ENCODE measurements at places on chromosomes 12 and 14.
A peak's percentile ranks its signal among the peaks of the same experiment; 100 is the strongest.

- DNase-seq = no peak
Measured at GRCh38 chr12:112916270-112916669, 9.5 kb downstream of the OAS1 start.

GRCh38 chr14:56569174-56569573 is 10.4 kb upstream of the TMEM260 start:
- DNase-seq = no peak

GRCh38 chr14:63933110-63933509 is 80.3 kb downstream of the SYNE2 start:
- no peak for DNase-seq

- peak; percentile 15 for DNase-seq
Measured at GRCh38 chr14:55133416-55133815, 4.4 kb downstream of the LGALS3 start.

GRCh38 chr12:24639641-24640040 is 309.3 kb downstream of the BCAT1 start:
- no peak for DNase-seq

- DNase-seq = no peak
Measured at GRCh38 chr12:51621156-51621922, 30.3 kb downstream of the SCN8A start.

DNA sequence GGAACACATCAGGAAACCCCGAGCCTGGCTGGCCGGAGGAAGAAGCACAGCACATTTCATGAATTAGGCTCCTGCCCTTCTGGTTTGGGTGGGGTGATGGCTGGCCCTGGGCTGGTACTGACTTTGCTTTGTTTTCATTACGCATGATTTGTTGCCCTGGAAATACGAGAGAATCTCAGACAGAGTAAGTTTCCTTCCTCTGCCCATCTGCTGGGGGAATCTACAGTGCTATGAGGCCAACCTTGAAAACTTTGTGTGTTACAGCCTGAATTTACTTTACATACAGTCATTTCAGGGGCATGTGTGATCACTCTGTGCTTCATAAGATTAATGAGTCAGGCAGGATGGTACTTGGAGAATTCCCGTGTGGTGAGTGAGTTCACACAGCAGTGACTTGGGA is 20.5 kb upstream of the SLC5A8 start:
- peak; percentile 24 for DNase-seq

DNA sequence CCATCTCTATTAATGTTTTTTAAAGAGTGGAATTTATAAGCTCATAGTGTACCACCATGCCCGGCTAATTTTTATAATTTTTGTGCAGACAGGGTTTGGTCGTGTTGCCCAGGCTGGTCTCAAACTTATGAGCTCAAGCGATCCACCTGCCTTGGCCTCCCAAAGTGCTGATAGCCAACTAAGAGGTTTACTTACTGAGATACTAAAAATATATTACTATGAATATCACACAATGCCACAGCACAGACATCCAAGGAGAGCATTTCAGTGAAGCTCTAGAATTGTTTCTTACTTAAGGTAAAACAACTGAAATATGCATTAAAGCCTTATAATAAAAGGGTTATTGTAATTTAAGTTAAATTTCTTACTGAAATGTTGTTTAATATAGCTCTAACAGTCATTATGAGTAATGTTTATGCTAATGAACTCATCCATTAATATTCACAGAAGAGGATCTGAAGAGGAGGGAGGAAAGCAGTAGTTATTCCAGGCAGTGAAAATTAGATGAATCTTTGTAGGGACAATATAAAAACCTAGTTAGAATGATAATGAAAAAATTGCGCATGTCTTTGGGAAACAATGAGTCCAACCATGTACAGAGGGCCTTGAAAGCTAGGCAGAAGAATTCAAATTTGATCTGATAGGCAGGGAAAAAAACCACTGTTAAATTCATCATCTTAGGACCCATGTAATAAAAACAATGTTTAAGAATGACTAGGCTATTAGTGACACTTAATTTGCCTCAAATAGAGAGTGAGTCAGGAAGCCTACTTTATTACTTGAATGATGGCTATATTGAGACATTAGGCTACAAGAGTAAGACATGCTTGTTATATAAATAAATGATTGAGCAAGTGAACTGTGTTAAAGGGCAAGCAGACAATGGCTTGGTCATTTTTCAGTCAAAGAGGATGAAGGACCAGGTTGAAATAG is 99.2 kb downstream of the SLC41A2 start:
- peak; percentile 60 for DNase-seq

- no peak for DNase-seq
Measured at GRCh38 chr12:116282371-116283286, 5.1 kb upstream of the MED13L start.

- DNase-seq = no peak
Measured at GRCh38 chr12:2411616-2412304, 359.0 kb downstream of the CACNA1C start.

DNA sequence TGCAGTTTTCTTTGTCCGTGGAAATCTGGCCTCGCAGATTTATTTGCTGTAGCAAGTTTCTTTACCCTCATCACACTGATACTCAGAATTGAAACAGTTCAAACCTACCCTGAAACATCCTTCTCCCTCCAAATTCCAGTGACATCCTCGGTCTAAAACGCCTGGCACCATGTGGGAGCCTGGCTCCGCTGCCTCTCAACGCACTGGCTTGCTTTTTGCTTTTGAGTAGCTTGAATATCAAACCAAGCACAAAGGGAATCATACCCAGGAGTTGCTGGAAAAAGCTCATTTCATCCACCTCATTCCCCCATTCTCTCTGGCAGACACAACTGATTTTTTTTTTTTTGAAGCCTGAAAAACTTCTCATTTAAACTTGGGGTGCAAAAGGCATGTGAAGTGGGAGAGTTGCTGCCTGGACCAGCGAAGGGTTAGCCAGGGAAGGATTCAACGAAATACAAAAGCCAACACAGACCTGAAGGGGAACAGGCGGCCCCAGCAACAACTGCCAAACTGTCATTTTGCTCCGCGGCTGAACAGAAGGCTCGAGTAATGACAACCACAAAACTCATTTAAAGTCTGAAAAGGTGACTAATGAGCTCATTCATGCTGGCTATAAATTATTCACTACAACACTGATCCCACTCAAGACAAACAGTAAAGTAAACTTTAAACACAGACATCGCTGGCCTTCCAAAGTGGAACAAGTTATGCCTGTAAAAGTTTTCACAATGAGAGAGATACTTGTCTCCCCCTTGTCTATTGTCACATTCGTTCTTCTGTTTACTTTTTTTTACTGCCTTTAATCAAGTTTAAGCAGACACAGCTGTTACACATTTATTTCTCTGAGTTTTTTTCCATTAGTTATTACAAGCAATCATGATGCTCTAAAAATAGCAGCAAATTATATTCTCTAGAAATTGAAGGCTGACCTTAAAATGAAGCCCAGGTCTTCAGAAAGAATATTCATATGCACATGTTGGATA is 12.5 kb upstream of the FOXN3 start:
- DNase-seq = no peak

GRCh38 chr14:72962829-72963312 is 36.6 kb downstream of the DCAF4 start:
- DNase-seq = peak; percentile 24

- DNase-seq = no peak
Measured at GRCh38 chr12:5710260-5710878, 234.7 kb downstream of the ANO2 start.

GRCh38 chr14:61608245-61609165 is 86.8 kb upstream of the HIF1A start:
- DNase-seq = no peak

- no peak for DNase-seq
Measured at GRCh38 chr14:91302391-91302790, 57.9 kb upstream of the GPR68 start.

- DNase-seq = no peak
Measured at GRCh38 chr14:71467361-71467811, 464.8 kb upstream of the RGS6 start.

GRCh38 chr12:47858511-47859266 is 39.0 kb upstream of the HDAC7 start:
- no peak for DNase-seq

GRCh38 chr14:94397289-94398181 is 9.1 kb upstream of the SERPINA1 start:
- no peak for DNase-seq

- DNase-seq = peak; percentile 42
Measured at GRCh38 chr12:64010069-64010686, 165.7 kb downstream of the SRGAP1 start.

DNA sequence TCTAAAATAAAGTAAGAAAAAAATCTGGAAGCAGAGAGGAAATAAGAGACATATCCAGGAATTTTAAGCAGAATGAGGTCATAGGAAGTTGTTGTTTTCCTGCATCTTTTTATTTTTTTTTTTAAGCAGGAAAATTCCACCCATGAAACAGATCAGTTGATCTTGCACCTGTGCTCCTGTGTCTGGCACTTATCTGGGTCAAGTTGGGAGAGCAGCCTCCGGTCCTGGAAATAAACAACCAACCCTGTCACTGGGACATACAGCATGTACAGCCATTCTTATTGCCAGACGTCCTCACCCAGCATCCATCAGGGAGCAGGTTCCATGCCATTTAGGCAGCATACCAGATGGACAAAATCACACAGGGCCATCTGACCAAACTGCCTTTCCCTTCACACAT is 266.0 kb upstream of the BTG1 start:
- DNase-seq = no peak

DNA sequence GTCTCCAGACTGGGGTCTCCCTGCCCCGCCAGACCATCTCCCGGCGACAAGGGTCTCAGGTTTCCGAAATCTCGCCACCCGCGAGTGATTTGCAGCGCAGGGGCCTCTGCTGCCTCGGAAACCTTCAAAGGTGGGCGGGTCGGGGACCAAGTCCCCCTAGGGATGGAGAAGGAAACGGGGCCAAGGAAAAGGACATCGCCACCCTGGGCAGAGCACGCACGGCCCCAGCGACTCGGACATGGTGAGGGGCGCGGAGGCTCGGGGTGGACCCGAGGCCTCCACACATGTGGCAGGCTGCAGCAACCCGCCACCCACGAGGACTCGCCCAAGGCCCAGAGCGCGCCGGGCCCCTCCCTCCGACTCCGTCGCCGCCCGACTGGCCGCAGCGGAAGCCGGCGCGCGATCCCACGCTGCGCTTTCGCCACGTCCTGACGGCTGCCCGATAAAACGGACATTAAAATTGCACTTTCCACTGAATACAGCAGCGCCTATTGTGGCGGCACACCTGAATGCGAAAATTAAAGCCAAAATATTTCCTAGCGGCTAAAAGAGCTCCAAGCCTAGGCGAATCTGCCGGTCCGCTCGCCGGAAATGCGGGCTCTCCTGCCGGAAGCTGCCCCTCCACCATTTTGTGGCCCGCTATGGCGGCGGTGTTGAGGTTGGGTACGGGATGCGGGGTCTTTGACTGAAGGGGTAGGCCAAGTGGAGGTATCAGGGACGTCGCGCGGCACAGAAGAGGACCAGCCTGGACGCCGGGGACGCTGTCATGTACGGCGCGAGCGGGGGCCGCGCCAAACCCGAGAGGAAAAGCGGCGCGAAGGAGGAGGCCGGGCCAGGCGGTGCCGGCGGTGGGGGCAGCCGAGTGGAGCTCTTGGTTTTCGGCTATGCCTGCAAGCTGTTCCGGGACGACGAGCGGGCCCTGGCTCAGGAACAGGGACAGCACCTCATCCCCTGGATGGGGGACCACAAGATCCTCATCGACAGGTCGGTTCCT is at the start of gene SFSWAP:
TSS of gene SFSWAP (plus strand) at position 627 of the 994 bp plus-strand sequence. CDS start at position 767, 140 bp downstream.
- peak; percentile 23 for DNase-seq

DNA sequence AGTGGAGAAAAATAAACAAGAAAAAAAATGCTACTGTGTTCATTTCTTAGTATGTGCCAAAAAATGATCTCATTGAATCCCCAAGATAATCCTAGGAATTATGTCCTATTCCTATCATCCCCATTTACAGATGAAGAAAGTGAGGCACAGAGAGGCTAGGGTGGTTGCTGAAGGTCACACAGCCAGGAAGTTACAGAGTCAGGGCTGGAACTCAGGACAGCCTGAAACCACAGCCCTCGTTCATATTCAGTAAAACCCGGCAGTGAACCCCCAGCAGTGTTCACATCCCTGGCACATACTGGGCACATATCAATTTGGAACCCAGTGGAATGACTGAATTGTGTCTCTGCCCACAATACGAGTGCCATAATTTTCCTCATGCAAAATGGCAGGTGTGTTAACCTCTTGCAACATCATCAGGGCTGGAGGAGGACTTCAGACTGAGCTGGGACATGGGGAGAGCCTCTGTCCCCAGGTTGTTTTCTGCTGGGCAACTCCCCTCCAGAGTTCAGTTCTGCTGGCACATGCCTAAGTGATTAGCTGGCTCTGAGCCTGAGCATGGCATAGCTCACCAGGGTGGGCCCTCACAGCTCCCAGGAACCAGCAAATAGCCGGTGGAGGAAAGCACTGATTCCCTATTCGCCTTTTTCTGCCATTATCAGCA is 2.0 kb upstream of the PPP1CC start:
- no peak for DNase-seq

DNA sequence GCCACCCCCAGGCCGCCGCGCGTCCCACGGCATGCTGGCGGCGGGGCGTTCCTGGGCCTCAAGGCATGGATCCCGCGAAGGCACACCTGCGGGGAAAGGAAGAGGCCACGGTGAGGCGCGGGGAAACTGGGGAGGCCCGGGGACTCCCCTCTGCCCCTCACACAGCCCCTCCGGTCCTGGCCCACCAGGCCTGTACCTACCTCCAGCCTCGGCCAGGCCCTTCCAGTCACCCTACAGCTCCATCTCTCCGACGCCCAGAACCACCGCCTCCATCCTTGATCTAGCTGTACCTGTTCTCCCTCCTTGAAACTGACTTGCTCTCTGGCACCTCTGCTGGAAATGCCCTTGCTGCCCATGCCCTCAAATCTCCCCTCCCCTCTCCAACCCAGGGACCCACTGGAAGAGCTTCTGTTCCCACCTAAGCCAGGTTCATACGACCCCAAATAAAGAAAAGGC is 1.7 kb downstream of the ANKRD9 start:
- no peak for DNase-seq

GRCh38 chr14:20631023-20631879 is 10.2 kb downstream of the OR6S1 start:
- no peak for DNase-seq

GRCh38 chr12:45304514-45305178 is 88.8 kb downstream of the ANO6 start:
- DNase-seq = no peak

DNA sequence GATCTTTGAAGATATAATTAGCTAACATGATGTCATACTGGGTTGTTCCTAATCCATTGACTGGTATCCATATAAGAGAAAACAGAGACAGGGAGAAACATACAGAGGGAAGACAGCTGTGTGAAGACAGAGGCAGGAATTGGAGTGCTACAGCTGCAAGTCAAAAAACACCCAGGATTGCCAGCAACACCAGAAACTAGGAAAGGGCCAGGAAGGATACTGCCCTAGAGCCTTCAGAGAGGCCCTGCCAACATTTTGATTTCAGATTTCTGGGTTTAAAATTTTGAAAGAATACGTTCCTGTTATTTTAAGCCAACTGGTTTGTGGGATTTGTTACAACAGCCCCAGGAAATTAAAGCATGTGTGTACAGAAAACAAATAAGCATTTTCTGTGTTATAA is 473.7 kb upstream of the FLRT2 start:
- DNase-seq = no peak

- DNase-seq = peak; percentile 71
Measured at GRCh38 chr14:65560340-65561027, 148.0 kb downstream of the FUT8 start.

- DNase-seq = no peak
Measured at GRCh38 chr12:47985596-47986290, 18.5 kb downstream of the COL2A1 start.

Measured in astrocyte of the cerebellum (primary cell).